ENCODE measurements at places on chromosomes 12 and 14.

GRCh38 chr14:64873506-64874219 is 6.0 kb downstream of the SPTB start:
- DNase-seq = no peak

- DNase-seq = no peak
Measured at GRCh38 chr12:112418273-112418607, 507 bp upstream of the PTPN11 start.

DNA sequence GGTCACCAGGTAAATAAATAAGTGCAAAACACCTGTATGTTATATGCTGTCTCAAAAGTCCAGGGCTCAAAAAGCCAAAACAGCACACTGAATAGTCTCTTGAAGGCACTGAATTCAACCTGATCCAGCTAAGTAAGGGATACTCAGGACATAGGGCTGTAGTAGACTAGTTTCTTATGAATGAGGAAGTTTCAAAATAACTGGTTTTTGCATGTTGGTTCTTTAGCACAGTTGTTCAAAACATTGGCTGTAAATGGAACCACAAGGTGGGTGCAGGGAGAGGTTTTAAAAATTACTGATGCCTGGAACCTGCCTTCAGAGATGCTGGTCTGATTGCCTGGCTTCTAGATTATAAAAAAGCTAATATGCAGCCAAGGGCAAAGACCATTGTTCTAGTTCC is 34.1 kb downstream of the NDUFA12 start:
- DNase-seq = no peak

GRCh38 chr12:115355301-115355700 is 671.3 kb upstream of the TBX3 start:
- DNase-seq = no peak

- DNase-seq = no peak
Measured at GRCh38 chr14:106883218-106883692, 1356.9 kb downstream of the TMEM121 start.

DNA sequence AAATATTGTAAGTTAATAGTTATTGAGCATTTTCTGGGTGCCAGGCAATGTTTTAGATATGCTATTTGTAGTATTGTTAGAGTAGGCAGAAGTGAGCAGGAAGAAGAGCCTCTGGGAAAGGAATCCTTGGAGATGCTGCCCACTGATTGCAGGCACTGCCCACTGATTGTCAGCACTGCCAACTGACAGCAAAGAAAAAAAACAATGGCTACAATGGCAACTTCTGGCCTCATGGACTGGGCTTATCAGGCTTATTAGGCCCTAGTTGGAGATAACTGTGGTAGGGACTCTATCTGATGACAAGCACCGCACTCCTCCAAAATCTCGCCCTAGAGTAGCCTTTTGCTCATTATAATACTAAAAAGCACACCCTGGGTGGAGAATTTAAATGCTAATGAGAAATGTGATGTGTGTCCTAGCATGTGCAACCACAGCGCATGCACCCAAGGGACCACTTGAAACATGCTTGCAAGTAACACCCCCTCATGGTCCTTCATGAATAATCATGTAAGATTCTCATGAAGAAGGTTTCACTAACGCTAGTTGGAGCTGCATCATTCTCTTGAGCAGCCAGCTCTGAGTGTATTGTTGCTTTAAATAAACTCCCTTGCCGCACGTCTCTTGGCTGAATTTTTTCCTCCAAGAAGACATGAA is 103.5 kb upstream of the PPP4R3A start:
- no peak for DNase-seq

- DNase-seq = no peak
Measured at GRCh38 chr14:24443053-24443665, 583 bp upstream of the SDR39U1 start.

DNA sequence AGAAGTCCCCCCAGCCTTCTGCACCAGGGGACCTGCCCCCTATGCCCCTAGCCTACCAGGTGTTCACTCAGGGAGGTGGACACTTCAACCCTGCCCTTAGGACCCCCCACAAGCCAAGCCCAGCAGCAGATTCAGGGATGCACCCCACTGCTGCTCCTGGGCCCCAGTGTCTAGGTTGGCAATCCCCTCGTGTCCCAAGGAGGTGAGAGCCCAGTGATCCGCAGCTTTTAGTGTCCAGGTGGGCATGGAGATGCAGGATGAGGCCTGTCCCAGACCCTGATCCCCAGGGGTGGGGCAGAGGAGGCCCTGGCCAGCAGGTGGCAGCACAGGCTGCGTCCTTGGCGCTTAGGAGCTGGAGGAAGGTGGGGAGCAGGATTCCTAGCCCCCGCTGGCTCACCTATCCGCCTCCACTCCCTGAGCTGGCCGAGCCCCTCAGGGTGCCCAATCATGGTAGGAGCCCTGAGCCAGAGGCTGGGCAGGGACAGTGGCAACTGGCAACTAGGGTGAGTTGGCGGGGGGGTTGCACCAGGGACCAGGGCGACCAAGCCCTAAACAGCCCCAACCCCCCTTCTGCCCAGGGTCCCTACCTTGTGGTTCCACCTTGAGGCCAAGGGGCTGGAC is 4.1 kb downstream of the CKB start:
- DNase-seq = peak; percentile 34

DNA sequence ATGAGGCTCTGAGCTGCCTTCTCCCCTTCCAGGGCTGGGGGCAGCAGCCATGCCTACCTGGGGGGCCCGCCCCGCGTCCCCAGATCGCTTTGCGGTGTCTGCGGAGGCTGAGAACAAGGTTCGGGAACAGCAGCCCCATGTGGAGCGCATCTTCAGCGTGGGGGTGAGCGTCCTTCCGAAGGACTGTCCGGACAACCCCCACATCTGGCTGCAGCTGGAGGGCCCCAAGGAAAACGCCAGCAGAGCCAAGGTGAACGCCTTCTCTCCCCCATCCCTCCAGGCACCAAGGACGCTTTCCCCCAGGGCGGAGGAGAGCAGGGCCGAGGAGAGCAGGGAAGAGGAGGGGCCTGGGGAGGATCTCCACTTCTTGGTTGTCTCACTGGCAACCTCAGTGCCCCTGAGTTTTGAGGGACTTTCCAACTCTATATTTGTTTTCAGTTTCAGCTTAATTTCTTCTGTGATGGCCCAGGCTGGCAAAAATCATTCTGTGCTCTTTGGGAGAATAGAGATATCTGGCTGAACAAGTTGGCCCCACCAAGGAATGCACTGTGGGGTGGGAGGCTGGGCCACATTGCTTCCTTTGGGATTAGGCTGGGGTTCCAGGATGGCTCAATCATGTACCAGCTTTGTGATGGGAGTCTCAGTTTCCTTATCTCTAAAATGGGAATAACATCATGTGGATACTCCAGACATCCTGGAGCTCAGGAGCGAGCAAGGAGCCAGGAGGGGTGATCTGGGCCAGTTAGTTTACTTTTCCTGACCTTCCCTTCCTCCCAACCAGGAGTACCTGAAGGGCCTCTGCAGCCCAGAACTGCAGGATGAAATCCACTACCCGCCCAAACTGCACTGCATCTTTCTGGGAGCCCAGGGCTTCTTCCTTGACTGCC is 1.2 kb downstream of the KHNYN start:
- no peak for DNase-seq

DNA sequence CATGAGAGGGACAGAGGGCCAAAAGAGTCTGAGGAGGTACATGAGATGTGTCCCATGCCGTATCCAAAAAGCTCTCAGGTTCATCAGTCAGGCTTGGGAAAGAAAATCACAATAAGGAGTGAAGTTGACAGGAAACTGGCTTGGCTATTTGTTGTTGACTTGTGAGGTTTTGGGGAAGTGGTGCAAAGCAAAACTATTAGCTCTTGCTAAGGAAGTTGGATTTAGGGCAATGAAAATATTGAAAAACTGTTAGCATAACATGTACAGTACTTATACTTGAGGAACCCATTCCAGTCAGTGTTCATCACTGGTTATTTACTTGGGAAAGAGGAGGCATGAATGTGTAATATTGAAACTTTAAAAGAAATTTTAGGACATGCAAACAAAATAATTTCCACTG is 145.9 kb downstream of the DUSP6 start:
- no peak for DNase-seq

- no peak for DNase-seq
Measured at GRCh38 chr14:23483236-23483854, 13.8 kb downstream of the NGDN start.

DNA sequence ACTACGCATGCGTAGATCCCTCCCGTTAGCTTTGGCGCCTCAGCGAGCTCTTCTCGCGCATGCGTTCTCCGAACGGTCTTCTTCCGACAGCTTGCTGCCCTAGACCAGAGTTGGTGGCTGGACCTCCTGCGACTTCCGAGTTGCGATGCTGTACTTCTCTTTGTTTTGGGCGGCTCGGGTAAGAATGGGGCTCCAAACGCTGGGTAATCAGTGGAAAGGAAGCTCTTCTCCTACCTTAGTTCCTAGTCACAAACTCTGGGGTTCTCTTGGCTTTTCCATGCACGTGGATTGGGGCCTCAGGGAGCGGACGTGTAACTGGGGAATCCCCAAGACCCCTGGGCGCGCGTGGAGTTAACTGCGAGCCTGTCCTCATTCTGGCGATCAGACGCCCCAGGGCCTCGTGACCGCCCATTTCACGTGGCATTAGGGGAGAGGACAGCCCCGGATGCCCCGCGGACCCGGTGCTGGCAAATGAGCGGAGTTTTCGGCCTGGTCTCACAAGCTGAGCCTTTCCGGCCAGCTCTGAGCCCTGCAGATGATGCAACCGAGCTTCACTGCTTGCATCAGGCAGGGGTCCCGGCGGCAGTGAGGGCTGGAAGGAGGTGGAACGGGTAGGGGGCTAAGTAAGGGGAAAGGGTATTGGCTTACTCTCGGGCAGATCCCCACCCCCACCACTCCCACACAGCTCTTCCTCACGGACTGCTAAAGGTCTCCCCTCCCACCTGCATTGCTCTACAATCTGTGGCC is at the start of gene SHMT2:
Gene SHMT2 (plus strand): TSS at position 78 of the 747 bp plus-strand sequence. CDS start 68 bp downstream, at position 146.
- DNase-seq = peak; percentile 70

DNA sequence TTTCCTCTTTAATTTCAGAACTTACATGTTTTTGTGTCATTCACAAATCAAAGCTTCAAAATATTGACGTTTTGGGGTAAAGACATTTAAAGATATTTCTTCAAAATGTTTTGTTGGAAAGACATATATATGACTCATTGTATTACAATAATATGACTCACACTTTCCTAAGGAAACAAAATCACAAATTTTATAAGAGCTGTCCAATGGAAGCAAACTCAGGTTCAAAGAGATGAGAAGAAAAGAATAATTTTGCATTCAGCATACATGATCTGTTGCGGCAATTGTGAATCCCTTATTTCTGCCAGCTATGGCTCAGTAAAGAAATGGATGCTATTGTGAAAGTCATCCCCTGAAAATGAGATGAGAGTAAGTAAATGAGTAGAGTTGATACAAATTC is 82.7 kb downstream of the GRIP1 start:
- no peak for DNase-seq

- no peak for DNase-seq
Measured at GRCh38 chr14:76696361-76696760, 64.9 kb upstream of the VASH1 start.

DNA sequence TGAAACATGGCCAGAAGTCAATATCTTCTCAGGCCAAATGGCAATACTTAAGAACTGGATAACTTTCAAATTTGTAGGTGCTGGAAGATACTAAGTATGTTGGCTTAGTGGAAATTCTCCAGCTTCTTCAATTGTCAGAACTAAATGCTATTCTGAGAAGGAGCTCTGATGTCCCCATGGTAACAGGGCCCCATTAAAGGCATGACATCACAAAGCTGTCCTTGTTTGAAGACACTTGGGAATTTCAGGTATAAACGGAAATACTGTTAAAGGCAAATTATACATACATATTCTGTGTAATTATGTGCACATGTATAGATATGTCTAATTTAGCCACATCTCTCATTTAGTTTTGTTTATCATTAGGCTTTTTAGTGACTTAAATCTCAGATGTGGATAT is 210.0 kb upstream of the SEL1L start:
- DNase-seq = no peak

GRCh38 chr14:62030387-62030786 is 268.2 kb downstream of the SNAPC1 start:
- DNase-seq = no peak

Measured in stimulated activated CD8-positive, alpha-beta memory T cell treated with anti-CD3 and anti-CD28 coated beads, Interleukin-15, amount 100 ng/mL, for 24 hours (primary cell).